ENCODE measurements at places on chromosomes 2 and 18. TPM values are rescaled to one million over a fixed set of nuclear protein-coding genes. Genes with fewer than 3 reads are reported as not detected.

- no peak for DNase-seq
Measured at GRCh38 chr18:44536046-44536445, 144.6 kb upstream of the SETBP1 start.

TMEM131 gene
- 26.0 TPM for total RNA-seq

DOK6 gene
- total RNA-seq, result 6.3 TPM

DNA sequence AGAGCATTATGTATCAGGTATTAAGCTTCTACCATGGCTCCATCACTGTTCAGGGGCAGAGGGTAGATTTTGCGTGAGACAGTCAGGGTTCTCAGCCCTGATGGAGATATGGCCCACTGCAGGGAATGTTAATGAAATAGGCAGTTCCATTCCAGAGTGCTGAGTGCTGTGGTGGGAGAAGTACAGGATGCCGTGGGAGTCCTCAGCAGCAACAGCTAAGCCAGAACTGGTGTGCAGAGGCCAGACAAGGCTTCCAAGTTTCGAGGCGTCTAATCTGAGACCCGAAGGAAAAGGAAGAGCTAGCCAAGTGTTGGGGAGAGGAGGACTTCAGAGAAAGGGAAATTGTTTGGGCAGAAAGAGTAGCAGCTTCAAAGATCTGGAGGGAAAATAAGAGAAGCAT is 30.2 kb upstream of the MAPRE2 start:
- no peak for DNase-seq

DNA sequence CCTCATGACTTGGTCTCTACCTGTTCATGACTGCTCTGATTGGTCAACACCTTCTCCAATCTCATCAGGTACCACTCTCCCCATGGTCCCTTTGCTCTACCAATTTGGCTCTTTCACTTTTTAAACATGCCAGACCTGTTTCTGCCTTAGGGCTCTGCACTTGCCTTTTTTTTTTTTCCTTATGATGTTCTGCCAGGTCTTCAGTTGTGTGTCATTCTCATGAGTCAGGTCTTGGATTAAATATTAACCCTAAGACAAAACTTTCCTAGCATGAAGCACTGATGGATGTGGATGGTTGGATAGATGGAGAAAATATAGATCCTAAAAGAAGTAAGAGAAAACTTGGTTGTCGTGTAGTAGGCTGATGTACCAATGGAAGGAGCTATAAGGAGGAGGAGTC is 219.3 kb downstream of the TTC32 start:
- DNase-seq, result no peak

- no peak for DNase-seq
Measured at GRCh38 chr2:143503280-143503679, 374.1 kb downstream of the ARHGAP15 start.

DNA sequence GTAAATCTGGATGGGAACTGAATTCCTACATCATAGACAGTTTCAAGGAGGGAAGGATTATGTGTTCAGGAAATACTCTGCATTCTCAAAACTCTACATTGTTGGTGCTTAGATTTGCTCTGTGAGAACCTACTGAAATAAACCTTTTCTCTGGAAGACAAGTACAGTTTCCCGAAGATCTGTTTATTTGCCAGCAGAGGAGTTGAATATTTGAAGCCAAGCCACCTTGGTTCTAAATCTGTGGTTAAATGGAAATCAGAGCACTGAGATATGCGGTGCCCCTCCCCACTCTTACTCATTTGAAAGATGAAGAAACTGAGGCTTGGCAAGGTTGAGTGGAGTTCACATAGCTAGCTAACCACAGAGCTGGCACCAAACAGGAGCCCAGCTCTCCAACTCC is 146.3 kb upstream of the CTAGE1 start:
- DNase-seq, result no peak

GRCh38 chr2:54952978-54953456 is 97.2 kb downstream of the RTN4 start:
- no peak for DNase-seq

DNA sequence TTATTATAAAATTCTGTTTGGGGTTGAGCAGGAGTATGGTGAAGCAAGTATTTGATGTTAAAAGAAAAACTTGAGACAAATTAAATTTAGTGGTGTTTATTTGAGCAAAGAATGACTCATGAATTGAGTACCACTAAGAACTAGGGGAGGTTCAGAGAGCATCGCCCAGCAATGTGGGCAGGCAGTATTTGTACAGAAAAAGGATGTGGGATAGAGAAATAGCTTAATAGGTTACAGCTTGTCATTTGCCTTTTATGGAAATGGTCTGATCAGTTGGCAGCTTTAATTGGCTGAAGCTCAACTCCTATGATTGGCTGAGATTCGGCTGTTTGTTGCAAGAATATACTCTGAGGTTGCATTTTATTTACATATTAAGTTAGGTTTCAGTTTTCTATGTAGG is 68.2 kb downstream of the LRATD1 start:
- no peak for DNase-seq

OTX1 gene
- not detected for total RNA-seq
